RKO (cell line): ENCODE measurements at places on chromosomes 5 and 9.

DNA sequence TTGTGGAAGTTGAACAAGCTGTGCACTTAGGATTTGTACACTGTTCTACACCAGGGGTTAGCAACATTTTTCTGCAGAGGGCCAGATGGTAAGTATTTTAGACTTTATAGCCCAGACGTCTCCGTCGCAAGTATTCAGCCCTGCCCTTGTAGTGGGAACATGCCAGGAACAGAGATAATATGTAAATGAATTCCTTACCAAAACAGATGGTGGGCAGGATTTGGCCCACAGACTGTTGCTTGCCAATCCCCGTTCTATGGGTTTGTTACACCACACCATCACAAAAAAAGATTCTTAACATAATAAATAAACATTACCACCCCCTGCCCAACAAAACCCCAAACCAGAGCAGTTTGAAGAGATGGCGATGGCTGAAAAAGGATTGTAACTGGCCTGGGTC lies 74.3 kb downstream of the AMBP start:
- DNase-seq, result no peak

- DNase-seq, result no peak
Observed at GRCh38 chr9:550333-550732, 291.2 kb upstream of the DMRT1 start.

GRCh38 chr5:134110382-134110781 lies 4.1 kb upstream of the TCF7 start:
- DNase-seq, result no peak

DNA sequence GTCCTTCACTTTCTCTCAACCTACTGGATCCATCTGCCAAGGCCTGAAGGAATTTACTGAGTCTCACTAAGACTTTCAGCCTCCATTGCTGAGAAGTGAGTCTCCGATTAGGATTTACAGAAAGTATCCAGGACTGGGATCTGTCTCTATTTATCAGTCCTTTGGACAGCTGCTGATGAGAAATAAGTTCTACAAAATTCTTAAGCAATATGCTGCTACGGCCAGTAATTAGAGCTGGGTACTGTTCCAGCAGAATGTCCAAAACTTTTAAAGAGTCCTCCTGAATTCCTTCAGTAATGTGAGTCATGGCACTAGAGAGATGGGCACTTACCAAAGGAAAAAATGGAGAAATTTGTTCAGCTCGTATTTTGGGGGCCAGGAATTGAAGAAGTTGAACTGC lies 5.9 kb downstream of the TEX10 start:
- DNase-seq, result no peak

DNA sequence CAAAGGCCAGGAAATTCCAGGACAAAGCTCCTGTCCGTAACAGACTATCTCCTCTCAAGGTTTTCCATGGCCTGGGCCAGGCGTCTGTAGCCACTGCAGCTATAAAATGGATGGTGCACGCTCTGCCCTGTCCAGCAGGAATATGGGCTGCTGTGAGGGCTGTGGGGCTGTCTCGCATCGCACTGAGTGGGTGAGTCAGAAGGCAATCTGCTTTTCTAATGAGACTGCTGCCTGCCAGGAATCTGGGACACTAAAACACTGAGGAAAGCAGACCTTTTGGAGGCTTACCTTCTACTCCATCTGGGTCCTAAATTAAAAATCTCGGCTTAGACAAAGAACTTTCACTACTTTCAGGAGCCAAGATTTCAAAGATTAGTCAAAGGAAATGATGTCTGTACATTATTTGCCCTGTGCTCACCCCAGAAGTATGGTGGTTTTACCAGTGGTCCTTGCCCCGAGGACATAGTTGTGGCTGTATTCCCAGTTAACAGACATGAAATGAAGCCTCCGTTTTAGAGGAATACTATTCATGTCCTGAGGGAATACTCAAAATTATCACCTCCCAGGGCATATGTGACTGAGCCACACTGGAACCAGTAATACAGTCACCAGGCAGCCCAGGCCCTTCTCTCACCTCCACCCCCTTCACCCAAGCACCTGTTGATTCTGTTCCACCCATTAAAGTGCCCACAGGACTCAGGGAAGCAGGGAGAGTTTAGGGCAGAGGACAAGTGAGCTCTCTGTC lies 56.4 kb downstream of the PFDN1 start:
- peak; percentile 11 for DNase-seq

GRCh38 chr9:77435688-77436087 lies 212.4 kb downstream of the GNA14 start:
- no peak for DNase-seq

- DNase-seq, result peak; percentile 77
Observed at GRCh38 chr5:13664377-13664776, 280.1 kb downstream of the DNAH5 start.

DNA sequence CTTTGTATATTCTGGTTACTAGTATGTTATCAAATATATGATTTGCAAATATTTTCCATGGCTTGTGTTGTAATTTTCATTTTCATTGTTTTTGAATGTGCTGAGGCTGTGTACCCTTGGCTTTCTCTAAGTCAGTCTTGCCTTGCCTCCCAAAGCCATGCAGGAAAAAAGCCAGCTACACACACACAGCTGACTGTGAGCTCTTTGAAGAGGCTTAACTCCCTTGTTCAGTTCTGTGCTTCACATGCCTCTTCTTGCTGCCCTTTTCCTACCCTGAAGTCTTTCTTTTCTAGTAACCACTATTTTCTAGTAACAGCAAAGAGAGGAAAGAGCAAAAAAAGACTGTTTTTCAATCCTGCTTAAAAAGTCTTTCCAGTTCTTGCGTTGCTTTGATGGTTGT lies 53.9 kb downstream of the KCNN2 start:
- no peak for DNase-seq

DNA sequence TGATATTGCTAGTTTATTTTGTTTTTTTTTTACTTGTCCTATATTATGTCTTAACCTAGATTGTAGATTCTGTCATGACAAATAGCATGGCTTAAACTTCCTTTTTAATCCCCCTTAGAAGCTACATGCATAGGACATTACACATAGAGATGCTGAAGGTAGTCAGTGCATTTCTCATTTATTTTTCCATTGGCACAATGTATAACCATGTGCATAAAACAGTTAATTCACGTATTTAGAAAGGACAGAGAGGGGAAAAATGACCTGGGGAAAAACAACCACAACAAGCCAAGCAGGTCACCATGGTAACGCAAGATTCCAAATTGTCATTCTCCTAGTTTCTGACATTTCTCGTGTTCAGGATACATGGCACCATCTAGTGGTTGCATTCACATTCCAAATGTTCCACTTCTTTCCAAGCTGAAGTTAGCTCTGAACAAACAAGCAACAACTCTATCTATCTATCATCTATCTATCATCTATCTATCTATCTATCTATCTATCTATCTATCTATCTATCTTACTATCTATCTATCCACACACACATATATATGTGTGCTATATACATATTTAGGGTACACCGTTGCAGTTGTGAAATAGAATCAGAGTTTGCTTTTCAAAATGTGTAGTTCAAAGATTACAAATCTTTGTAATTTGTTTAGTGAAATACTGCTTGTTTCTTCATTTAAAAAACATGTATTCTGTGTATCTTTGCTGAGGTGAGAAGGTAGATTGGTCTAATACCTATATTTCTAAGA lies 487.2 kb upstream of the ST8SIA4 start:
- DNase-seq, result peak; percentile 80

DNA sequence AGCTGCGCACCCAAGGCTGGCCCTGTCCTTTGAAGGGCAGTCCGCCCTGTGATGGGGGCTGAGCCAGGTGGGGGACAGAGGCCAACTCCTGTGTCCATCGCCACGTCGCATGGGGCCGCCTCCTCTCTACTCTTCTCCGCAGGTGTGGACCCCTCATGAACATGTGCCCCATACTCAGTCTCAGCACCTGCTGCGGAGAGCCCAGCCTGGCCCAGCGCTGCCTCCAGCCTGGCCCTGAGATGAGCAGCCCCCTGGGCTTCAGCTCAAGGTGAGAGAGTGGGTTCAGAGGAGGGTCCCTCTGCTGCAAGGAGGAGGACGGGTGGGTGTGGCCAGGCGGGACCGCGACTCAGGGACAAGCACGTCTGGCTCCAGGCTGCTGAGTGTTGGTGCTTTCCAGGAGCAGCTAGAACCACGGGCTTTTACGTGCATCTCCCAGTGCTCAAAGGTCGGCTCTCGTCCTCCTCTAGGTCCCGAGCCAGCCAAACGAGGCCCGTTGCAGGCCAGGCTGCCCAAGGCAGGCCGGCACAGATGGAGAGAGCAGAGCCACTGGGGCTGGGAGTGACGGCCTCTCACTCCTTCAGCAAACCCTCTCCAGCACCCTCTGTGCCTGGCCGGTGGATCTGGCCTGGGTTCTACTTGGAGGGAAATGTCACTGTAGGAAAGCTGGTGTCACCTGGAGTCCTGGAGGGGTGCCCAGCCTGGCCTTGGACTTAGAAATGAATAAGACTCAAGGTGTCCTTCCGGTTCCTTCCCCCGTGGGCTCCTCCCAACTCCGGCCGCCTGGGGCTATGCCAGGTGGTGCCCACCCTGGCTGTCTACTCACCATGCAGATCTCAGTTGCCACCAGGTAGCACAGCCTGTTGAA lies 48.9 kb upstream of the RNF130 start:
- no peak for DNase-seq

DNA sequence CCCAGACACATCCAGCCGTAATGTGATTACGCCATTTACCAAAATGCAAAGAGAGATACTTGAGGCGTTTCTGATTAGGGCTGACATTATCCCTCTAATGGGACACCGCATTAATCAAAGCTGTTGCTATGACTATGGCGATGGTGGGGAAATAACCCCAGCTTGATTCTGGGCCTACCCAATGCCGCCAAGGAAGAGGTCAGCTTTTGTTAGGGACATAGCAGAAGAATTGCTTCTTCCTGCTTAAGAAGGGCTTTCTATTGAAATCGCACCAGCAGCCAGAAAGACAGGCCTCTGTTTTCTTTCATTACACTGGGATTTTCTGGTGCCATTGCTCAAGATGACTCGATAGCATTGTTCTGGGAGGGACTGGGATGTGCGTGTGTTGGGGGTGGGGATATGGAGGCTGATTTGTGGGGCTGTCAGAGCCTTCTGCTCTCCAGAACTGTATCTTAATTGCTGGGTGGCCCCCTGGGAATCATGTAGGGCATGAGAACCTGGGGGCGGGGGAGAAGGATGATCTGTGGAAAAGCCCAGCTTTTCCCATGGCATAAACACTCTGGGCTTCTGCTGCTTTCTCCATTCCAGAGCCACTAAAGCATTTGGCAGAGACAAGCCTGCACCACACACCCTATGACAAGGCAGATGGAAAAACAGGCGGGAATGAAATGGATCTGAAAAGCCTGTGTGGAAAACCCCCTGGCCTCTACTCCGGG lies 106.5 kb upstream of the RAD23B start:
- DNase-seq, result no peak

DNA sequence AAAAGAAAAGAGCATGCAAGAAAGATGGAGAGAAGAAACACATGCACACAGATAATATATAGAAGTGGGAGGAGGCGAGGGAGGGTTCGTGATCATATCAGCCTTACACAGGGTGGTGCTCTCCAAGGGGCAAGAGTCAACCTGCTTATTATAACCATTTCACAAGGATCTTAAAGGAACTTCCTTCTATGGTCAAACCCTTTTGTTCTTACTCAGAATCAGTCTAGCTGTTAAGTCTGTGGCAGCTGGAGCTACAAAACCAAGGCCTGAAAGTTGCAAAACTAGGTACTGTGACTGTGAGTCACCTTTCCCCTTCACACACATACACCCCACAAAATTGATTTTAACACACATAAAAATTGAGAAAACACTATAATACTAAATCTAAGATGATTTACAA lies 18.5 kb upstream of the ERMP1 start:
- peak; percentile 18 for DNase-seq

GRCh38 chr5:140178086-140178410 lies 3.1 kb downstream of the CYSTM1 start:
- DNase-seq, result no peak

DNA sequence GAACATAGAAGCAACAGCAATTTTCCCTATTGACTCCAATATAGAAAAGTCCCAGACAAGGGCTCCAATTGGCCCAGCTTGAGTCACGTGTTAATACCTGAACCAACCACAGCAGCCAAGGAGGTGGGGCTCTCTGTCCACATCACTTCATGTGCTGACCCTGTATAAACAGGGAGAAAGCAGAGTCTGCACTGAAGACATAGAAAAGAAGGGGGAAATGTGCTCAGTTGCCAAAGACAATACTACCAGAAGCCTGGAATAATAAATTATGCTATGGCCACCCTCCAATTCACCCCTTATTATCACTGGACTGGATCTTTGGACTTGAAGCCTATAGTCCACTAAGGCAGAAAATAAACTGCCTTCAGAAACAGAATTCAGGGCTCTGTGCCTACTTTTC lies 275.4 kb downstream of the EPB41L4A start:
- no peak for DNase-seq

DNA sequence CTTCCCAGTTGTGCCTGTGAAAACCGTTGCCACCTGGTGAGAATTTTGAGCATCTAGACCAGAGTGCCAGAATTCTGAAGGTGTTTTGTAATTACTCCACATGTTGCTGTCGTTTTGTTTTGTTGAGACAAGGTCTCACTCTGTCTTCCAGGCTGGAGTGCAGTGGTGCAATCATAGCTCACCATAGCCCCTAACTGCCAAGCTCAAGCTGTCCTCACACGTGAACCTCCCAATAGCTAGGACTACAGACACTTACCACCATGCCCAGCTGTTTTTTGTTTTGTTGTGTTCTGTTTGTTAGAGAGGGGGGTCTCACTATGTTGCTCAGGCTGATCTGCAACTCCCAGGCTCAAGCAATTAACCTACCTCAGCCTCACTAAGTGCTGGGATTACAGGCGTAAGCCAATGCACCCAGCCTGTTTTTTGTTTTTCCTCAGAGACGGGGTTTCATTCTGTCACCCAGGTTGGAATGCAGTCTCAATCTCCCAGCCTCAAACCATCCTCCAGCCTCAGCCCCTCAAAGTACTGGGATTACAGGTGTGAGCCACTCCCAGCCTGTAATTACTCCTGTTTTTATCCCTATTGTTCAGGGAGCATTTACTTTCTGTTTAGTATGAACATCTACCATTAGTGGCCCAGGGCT lies 121.1 kb upstream of the DMRT1 start:
- DNase-seq, result no peak

- no peak for DNase-seq
Observed at GRCh38 chr5:475704-476101, 32.7 kb downstream of the EXOC3 start.

DNA sequence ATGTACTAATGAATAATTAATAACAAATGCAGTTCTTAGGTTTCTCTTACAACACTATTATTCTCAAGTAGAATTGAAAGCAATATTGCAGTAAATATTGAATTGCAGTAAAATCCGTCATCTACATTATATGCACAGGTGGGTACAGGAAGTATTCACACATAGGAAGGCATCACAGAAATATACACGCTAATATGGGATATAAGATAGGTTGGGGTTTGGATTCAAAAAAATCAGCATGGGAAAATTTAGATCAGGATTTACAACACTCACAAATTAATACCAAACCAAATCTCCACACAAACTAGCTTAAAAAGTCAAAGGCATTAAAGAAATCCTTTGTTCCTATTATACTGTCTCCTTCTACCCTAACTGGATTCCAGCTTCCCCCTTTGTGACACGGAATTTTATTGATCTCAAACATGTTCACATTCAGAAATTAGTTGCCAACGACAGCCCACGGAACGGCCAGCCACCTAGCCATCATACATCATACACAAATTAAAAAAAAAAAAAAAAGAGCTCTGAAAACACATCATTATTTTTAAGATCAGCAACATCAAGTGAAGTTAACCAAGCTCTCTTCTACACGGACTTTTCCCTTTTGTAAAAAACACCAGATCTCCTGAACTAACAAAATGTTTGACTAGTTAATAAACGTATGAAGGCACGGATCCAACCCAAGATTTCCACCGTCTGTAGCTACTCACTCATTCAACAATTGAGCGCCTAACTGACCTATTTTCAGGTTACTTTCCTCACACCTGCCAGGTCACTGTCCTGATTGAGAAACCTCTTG lies 2.2 kb downstream of the NR6A1 start:
- DNase-seq, result peak; percentile 36
